ENCODE measurements at places on chromosomes 4 and X. TPM values are rescaled to one million over a fixed set of nuclear protein-coding genes. Genes with fewer than 3 reads are reported as not detected.

The CDK16 gene
- 74.6 TPM for total RNA-seq

DNA sequence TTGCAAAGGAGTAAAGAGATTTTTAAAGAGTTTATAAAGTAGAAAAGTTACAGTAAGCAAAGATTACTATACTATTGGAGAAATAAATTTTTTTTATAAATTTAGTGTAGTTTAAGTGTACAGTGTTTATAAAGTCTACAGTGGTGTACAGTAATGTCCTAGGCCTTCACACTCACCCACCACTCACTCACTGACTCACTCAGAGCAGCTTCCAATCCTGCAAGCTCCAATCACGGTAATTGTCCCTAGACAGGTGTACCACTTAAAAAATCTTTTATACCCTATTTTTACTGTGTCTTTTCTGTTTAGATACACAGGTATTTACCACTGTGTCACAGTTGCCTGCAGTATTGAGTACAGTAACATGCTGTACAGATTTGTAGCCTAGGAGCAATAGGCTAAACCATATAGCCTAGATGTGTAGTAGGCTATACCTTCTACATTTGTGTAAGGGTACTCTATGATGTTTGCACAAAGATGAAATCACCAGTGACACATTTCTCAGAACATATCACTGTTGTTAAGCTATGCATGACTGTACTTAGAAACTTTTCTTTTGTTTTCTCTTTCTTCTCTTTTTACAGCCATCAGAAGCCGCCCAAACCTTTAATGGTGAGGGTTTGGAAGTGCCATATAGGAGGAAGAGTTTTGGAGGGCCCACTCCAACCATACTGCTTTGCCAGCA is 11.8 kb upstream of the SH3RF1 start:
- H3K4me1 ChIP-seq = peaks cover 13% of the 10 kb centered on the region
- H3K27ac ChIP-seq = peak overlapping the region; percentile 27
- no peak overlapping the region for H3K4me3 ChIP-seq
- H3K27me3 ChIP-seq = no peaks in the 10 kb centered on the region

The DCAF8L2 gene
- not detected for total RNA-seq

- no peaks in the 10 kb centered on the region for H3K4me1 ChIP-seq
- H3K36me3 ChIP-seq = no peaks in the 10 kb centered on the region
- H3K4me3 ChIP-seq = no peak overlapping the region
- DNase-seq = no peak
- no peak overlapping the region for H3K27ac ChIP-seq
- H3K27me3 ChIP-seq = no peaks in the 10 kb centered on the region
These were observed 263.3 kb upstream of the GPRIN3 start for GRCh38 chr4:89570931-89571330.

DNA sequence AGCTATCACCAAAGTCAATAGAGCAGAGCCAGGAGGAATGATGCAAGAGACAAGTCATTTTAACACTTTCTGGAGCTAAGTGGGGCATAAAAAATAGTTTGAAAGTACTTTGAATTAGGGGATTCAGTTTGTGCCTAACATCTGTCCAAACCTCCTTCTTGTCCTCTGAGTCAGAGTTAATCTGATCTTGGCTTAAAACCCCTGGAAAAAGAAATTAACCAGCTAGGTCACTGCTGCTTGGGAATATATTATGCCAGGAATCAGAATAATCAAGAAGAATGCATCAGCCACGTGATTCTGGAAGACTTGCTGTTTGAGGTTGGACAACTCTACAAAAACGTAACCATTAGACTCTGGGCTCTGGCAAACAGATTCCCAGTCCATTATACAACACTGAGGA is 45.3 kb upstream of the EDA2R start:
- no peaks in the 10 kb centered on the region for H3K27me3 ChIP-seq
- no peaks in the 10 kb centered on the region for H3K36me3 ChIP-seq
- no peaks in the 10 kb centered on the region for H3K4me1 ChIP-seq
- DNase-seq = no peak
- H3K27ac ChIP-seq = no peak overlapping the region

The OSTC gene
- total RNA-seq = 77.2 TPM

DNA sequence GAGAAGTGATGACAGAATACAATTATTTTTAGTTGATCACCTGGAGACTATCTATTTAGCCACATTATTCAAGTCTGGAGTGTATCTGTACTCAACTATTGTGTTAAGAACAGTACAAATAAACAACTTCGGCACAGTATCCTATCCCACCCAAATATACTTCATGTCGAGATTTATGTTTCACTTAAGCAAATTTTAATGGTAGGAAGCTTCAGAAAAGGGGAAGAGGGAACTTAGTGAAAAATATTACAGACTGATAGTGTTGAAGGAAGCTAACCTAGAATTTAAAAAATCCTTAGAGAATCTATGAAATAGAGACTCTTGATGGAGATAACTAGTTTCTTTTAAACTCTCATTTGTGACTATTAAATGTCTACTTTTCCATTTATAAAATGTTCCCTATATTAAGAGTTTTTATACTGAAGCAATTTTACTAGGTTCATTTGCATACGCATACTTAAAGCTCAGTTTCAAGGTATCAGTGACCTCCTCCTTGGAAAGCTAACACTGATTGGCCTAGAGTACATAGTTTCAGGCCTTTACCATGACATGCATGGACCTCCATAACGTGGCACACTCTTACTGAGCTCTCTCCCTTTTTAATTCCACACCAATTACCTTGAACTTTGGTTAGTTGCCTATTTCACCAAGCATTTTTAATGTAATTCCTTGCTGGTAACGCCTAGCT is 197.7 kb downstream of the CAMK2D start:
- no peak for DNase-seq
- H3K27me3 ChIP-seq = no peaks in the 10 kb centered on the region
- no peak overlapping the region for H3K27ac ChIP-seq
- H3K36me3 ChIP-seq = no peaks in the 10 kb centered on the region
- H3K4me1 ChIP-seq = peaks cover 3% of the 10 kb centered on the region
- H3K4me3 ChIP-seq = no peak overlapping the region

- no peaks in the 10 kb centered on the region for H3K36me3 ChIP-seq
- no peak for DNase-seq
- no peak overlapping the region for H3K4me3 ChIP-seq
- no peaks in the 10 kb centered on the region for H3K27me3 ChIP-seq
- no peaks in the 10 kb centered on the region for H3K4me1 ChIP-seq
These were observed 128.7 kb downstream of the DCLK2 start for GRCh38 chr4:150206954-150207353.

The SLC6A8 gene
- 16.9 TPM for total RNA-seq
